ENCODE measurements at places on chromosomes 5 and 9.
A peak's percentile ranks its signal among the peaks of the same experiment; 100 is the strongest.

DNA sequence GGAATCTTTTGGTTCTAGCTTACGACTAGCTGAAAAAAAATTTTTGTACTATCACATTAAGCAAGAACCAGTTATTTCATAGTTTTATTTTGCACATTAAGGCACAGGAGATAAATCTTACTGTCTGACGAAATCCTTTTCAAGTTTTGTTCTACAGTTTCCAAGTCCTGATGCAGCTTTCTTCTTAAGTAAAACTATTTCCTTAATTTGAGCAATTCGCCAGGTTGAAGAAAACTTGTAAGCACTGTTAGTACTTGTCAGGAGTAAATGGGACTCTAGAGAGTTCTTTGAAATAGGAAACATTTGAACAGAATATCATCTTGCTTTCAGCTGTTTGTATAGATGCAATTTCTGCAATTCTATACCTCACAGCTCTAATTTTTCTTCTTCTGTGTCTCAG is 318.8 kb upstream of the ELAVL2 start:
- DNase-seq = no peak

DNA sequence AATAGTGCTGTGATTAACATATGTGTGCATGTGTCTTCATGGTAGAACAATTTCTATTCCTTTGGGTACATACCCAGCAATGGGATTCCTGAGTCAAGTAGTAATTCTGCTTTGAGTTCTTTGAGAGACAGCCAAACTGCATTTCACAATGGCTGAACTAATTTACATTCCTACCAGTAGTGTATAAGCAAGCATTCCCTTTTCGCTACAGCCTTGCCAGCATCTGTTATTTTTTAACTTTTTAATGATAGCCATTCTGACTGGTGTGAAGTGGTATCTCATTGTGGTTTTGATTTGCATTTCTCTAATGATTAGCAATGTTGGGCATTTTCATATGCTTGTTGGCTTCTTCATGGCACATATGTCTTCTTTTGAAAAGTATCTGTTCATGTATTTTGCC is 308.5 kb downstream of the ARRDC3 start:
- no peak for DNase-seq

DNA sequence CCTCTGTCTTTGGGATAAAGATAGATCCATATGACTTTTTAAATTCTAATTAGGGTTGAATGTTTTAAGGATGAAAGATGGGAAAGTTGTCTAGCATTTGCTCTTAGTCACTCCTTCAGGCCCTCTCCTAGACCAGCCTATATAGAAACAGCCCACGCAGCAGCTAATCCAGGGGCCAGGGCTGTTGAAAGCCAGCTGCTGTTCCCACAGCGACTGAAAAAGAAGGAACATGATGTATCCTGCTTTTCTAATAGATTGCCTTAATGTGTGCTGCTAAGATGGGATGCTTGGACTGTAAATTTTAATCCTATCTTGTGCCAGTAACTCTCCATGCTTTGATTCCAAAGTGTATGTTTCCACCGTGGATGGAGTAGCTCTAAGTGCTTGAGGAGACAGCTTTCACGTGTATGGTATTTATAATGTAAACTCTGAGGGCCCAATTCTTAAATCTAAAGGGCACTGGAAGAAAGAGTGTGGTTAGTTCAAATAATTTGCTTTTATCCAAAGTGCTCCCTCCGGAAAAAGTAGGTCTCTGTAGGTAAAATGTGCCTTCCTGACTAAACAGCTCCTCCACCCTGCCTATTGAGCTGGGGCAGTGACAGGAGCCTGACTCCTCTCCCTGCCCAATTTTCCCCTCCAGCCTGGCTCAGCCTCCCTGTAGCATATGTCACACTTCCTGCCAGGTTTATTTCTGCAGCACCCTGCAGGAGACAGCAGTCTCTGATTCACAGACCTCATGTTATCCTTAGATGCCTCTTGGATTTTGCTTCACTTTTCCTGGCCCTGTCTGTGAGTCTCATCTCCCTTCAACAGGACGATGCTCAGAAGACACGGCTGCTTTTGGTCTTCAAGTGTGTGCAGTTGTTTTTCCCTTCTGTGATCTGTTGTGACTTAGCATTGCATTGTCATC is 33.2 kb downstream of the SLC36A1 start:
- DNase-seq = no peak

- no peak for DNase-seq
These were observed 158.7 kb downstream of the NMUR2 start for GRCh38 chr5:152246401-152246800.

GRCh38 chr5:65512170-65512937 is 30.6 kb upstream of the ADAMTS6 start:
- no peak for DNase-seq

DNA sequence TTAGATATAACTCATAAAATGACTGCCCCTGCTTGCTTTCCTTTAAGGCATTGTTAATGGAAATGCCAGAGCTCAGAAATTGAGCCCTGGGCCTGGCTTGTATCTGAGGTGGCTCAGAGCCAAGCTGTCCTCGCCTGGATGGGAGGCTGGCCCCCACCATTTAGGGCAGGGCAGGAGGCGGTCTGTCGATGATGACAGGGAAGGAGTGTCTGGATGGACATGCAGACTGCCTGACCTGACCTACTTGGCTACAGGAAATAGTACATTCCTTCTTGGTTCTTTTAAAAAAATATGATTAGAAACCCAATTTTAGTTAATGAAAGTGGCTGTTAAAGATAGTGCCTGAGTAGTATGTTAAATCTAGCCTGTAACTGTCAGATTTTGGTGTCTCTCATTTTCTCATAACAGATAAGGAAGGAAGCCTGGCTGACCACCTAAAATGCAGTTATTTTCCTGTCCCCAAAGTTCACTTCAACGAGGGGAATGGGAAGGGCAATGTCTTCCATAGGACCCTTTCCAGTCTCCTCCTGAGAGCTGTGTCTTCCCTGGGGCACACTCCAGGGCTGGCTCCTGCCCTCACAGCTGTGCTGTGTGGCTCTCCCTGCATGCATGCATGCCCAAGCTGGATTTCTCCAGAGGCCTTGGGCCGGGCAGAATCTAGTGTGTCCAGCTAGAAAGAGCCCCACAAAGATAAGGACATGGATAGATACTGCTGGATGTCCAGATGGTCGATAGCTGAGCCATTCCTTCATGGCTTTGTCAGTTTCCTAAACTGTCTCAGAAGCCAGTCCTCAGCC is 42.3 kb downstream of the MACROH2A1 start:
- peak; percentile 61 for DNase-seq

GRCh38 chr9:99345942-99346341 is 123.9 kb downstream of the SEC61B start:
- no peak for DNase-seq

- no peak for DNase-seq
These were observed 134.6 kb upstream of the VLDLR start for GRCh38 chr9:2486988-2487387.

DNA sequence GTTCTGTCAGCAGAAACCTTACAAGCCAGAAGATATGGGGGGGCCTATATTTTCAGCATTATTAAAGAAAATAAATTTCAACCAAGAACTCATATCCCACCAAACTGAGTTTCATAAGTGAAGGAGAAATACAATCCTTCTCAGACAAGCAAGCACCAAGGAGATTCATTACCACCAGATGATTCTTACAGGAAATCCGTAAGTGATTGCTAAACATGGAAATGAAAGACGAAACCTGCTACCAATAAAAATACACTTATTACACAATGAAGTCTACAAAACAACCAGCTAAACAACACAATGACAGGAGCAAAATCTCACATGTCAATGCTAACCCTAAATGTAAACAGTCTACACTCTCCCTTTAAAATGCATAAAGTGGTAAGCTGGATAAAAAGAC is 17.8 kb upstream of the C9orf72 start:
- DNase-seq = no peak

- no peak for DNase-seq
These were observed 138.8 kb downstream of the ROR2 start for GRCh38 chr9:91811024-91811909.

- DNase-seq = no peak
These were observed 16.8 kb downstream of the STXBP1 start for GRCh38 chr9:127628758-127629467.

DNA sequence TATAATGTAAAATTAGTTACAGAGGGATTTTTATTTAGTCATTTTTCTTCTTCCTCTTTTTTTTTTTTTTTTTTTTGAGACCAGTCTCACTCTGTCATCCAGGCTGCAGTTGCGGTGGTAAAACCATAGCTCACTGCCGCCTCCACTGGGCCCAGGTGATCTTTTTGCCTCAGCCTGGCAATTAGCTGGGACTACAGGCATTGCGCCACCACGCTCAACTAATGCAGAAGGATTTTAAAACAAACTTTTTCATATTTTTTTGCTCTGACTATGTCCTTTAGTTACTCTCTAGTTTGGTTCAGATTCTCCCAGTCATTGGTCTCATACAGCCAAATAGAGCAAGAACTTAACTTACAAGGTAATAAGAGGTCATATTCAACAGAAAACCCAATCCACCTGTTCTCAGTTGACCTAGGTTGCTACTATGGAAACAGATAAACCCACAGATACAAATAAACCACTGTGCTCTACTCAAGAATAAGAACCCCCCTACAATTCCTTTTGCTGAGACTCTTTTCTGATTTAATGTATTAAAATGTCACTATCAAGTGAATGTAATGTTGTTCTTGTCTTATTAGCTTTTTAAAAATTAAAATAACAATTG is 50.1 kb upstream of the TTC39B start:
- no peak for DNase-seq

DNA sequence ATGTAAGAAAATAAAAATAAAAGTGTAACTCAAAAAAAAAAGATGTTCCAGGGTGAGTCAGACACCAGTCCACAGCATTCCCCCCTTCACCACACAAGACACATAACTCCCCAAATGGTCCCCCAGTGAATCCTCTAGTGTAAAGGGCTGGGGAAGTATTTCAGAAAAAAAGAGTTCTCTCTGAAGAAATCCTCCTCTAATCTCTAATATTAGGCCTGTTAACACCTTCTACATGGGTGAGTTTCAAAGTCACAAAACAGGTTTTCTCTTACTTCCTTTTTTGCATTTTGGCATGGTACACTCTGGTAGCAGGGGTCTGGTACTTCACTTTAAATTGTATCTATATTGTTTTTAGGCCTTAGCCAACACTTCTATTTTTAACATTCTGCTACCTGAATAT is 28.2 kb downstream of the RNF145 start:
- DNase-seq = no peak

DNA sequence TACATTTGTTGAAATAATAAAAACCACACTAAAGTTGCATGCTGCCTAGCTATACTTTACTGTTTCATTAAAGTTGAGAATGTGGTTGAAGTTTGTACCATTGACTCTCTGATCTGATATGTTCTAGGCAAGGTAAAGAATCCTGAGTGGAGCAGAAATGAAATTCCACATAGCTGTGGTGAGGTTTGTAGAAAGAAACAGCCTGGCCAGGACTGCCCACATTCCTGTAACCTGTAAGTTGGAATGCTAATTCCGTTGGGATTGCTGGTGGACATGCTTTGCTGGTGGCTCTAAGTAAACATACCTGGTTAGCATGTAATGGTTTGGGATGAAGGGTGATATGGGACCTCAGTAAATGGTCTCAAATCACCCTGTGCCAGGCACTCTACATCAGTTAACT is 16.8 kb downstream of the NFX1 start:
- no peak for DNase-seq

DNA sequence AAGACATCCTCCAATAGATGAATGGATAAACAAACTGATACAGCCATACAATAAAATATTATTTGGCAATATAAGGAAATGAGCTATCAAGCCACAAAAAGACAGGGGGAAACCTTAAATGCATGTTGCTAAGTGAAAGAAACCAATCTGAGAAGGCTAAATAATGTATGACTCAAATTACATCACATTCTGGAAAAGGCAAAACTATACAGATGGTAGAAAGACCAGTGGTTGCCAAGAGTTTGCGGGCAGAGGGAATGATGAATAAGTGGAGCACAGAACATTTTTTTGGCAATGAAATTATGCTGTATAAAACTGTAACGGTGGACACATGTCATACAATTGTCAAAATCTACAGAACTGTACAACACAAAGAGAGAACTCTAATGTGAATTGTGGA is 63.3 kb downstream of the CSF2 start:
- no peak for DNase-seq

- DNase-seq = no peak
These were observed 22.6 kb downstream of the SGTB start for GRCh38 chr5:65699338-65699737.

GRCh38 chr9:130982636-130983358 is 26.2 kb upstream of the LAMC3 start:
- no peak for DNase-seq
